Smooth muscle cell of the umbilical artery (primary cell): ENCODE measurements at places on chromosomes 13 and 19. TPM values are rescaled to one million over a fixed set of nuclear protein-coding genes. Genes with fewer than 3 reads are reported as not detected.

Gene TEX29
- total RNA-seq, result 0.30 TPM in 1 of 2 replicates, not detected in the other

Gene CNN1
- 29.5 and 106 TPM in 2 replicates for total RNA-seq

Gene ZNF773
- 25.4 and 28.5 TPM in 2 replicates for total RNA-seq

Gene RASAL3
- total RNA-seq, result under 0.01 TPM in 1 of 2 replicates, not detected in the other

Gene FXYD7
- total RNA-seq, result not detected in 2 replicates

Gene ILF3
- 87.6 and 151 TPM in 2 replicates for total RNA-seq

Gene CYP4F2
- not detected in 2 replicates for total RNA-seq

Gene SLITRK5
- total RNA-seq, result under 0.01 TPM in 1 of 2 replicates, not detected in the other

Gene EPN1
- 51.4 and 172 TPM in 2 replicates for total RNA-seq

Gene SPINT2
- total RNA-seq, result 5.6 and 8.6 TPM in 2 replicates

Gene METTL21C
- total RNA-seq, result not detected in 2 replicates

Gene CLDN10
- total RNA-seq, result not detected in 2 replicates

Gene S1PR5
- total RNA-seq, result 5.4 and 7.4 TPM in 2 replicates

Gene KIR2DL4
- total RNA-seq, result not detected in 2 replicates

Gene KCNJ14
- total RNA-seq, result 0.59 and 1.5 TPM in 2 replicates
